Cerebellar nuclear complex (tissue), 1 donor: ENCODE measurements at places on chromosomes 3 and 15.

- no peak for DNase-seq
Measured at GRCh38 chr3:81492040-81492439, 269.4 kb downstream of the GBE1 start.

GRCh38 chr3:87420171-87420570, 143.8 kb upstream of the POU1F1 start:
- no peak for DNase-seq

- DNase-seq, result no peak
Measured at GRCh38 chr3:77816366-77816765, 776.5 kb downstream of the ROBO2 start.

DNA sequence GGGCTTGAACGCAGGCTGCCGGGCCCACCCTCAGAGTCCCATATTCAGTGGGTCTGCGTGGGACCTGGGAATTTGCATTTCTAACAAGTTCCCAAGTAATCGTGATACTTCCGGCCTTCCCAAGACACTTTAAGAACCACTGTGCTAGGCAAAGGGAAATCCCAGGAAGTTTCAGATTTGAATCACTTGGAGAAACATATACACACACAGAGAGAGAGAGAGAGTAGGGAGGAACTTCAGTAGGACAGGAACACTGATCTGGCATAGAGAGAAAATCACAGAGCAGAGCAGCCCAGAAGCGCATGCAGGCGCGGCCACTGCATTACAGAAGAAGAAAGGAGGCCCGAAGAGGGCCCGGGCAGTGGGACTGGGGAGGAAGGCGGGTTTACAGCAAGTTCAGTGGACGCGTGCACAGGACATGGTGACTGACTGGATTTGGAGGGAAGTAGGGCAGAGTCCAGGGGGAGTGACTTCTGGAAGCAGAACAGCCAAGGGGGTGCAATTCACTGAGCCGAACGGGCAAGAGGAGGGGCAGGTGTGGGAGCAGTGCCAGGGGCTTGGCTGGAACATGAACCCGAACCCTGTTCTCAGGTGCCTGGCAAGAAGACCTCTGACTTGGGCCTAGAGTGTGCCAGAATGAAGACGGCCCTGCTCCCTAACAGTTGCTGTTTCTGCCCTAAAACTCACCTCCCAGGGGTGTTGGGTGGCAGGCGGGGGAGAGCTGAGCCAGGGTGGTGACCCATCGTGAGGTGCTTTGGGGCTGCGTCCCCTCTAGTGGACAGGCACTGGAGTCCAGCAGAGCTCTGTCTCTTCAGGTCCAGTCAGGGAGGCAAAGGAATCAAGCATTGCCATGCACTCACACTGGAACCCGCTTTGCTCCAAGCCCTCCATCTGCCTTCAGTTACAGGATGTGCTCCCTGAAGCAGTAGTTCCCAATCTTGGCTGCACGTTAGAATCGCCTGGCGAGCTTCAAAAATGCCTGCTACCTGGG, 101.3 kb upstream of the HES1 start:
- no peak for DNase-seq

DNA sequence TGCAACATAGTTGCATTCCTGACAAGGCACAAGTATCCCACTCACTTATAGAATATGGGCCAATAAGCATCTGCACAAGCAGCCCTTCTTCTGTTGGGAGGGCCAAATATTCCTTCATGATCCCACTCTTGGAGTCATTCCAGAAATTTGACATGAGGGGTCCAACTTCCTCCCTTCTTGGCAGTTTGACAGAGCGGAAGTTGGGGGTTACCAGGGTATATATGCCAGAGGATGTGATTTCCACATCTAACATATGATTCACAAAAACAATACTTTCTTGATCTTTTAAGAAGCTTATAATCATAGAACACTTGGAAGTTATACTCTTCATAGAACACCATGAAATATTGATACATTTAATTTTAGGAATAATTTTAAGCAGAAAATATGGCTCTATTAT, 100.9 kb upstream of the CRBN start:
- no peak for DNase-seq

GRCh38 chr3:10933021-10933420, 59.5 kb upstream of the SLC6A1 start:
- no peak for DNase-seq
